ENCODE measurements at places on chromosomes 11 and 22. TPM values are rescaled to one million over a fixed set of nuclear protein-coding genes. Genes with fewer than 3 reads are reported as not detected.
A peak's percentile ranks its signal among the peaks of the same experiment; 100 is the strongest.

DNA sequence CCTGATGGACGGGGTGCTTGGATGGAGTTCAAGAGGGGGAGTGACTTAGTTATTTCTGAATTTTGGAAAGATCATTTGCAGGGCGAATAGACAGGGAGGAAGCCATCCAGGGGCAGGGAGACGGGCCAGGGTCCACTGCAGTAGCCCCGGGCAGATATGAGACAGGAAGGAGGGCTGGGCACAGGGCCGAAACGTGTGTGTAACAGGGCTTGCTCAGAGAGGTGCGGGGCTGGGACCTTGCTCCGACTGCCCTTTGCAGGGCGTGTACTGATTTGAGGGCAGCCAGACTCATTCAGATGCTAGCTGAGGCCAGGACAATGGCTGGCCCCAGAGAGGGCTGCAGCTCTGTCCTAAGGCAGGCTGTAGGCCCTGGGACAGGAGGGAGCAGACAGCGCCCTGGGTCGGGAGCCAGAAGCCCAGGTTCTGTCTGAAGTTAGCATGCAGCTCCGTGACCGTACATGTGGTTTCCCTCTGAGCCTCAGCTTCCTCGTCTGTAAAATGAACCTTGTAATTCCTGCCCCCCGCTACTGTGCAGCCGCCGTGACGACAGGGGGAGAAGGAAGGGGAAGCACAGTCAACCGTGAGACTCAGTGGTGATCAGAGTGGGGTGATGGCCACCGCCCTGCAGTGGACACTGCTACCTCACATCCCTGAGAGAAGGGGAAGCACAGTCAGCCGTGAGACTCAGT lies 103.4 kb downstream of the PHF21B start:
- DNase-seq = no peak

DNA sequence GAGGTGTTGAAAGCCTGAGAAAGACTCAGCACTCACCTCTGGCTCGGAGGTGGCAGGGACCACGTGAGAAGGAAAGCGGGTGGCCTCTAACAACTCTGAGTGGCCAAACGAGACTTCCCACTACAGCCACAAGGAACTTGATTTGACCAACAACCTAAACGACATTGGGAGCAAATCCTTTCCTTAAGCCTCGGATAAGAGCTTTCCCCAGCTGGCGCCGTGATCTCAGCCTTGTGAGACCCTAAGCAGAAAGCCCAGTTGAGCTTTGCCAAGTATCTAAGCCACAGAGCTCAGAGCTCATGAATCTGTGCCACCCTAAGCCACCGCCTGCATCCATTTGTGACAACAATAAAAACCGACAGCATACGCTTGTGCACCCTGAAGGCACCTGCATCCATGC lies 636.0 kb downstream of the TBC1D22A start:
- DNase-seq = no peak

- DNase-seq = no peak
Measured at GRCh38 chr11:31340903-31341572, 28.5 kb downstream of the DCDC1 start.

Gene ISX
- not detected for total RNA-seq

DNA sequence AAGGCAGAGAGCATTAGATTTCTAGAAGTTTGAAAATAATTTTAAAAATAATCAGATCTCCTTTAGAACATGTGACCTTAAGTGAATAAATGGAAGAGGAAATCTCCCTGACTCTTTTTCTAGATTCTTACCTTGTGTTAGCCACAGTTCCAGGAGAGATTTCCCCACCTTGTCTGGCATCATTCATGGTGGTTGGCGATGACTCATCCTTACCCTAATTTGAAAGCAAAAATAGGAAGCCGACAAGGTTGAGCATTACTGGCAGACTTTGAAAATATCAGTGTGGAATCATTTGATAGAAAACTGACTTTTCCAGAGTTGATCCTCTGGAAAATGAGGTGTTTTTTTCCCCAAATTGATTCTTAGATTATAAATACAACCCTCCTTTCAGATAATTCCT lies 48.1 kb downstream of the CNTN5 start:
- DNase-seq = no peak

Gene TNNI2
- total RNA-seq = 1.3 TPM

DNA sequence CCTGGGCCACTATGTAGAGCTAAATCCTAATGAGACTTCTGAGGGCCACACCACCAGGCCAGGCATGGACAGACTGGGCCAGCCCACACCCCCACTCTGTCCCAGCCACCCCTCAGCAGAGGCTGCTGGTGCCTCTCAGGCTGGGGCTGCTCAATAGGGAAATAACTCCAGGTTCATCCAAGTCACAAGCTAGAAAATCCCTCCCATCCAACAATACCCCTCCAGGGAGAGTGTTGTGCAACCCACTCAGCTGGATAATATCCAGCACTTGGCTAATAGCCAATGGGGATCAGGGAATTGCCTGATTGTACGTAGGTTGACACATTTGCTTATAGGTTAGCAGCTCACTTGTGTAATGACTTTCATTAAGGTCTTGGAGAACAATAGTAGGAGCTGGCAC lies 64.1 kb upstream of the WNT11 start:
- no peak for DNase-seq

- no peak for DNase-seq
Measured at GRCh38 chr11:90840071-90840470, 617.2 kb upstream of the CHORDC1 start.

DNA sequence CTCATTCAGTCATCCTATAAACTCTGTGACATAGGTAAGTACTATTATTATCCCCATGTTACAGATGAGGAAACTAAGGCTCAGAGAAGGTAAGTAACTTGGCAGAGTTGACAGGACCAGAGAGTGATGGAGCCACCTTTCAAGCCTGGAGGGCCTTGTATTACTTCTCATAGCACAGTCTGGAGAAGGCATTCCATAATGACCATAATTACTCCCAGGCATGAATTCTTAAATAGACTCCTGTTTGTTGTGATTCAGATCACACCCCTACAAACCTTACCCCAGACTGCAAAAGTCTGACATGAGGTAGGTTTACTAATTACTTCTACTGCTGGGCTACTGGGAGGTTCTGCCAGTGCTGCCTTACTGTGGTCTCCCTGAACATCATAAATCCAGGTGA lies 77.0 kb downstream of the CD44 start:
- no peak for DNase-seq

GRCh38 chr11:102134597-102134996 lies 24.4 kb downstream of the YAP1 start:
- no peak for DNase-seq

Gene USH1C
- 0.72 TPM for total RNA-seq

- DNase-seq = no peak
Measured at GRCh38 chr11:124717421-124717785, 22.3 kb upstream of the NRGN start.

DNA sequence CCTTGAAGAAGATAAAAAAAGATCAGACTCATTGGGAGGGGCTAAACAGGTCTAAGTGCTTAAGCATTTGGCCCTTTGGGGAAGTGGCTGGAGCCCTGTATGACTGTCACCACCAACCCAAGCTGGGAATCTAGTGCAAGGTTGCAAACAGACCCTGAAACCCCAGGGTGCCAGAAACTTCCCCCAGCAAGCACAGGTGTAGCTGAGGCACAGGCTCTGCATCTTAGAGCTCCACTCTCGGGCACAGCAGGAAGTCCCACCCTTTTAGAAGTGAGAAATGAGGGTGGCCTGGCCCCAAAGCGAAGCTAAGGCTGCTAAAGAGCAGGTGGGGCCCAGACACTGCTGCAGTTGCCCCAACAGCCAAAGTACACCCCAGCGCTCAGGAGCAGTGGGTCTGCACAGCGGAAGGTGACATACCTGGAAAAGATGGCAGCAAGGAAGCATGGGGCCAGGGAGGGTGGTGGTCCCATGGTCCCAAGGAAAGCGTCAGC lies 5.8 kb upstream of the KDM2A start:
- peak; percentile 55 for DNase-seq

Gene TRIM6
- 2.1 TPM for total RNA-seq

DNA sequence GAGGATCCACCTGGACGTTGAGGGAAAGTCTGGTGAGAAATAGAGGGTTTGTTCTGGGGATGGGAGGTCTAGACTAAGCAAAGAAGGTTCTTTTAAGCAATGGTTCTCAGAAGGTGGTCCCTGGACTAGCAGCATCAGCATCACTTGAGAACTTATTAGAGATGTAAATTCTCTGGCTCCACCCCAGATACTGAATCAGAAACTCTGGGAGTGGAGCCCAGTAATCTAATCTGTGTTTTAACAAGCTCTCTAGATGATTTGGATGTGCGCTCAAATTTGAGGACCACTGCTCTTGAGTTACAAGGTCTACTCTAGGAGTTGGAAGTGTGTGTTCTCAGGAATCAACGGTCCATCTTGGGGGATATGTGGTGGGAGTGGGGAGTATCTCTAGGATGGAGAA lies 3.3 kb upstream of the ABCG4 start:
- DNase-seq = no peak

DNA sequence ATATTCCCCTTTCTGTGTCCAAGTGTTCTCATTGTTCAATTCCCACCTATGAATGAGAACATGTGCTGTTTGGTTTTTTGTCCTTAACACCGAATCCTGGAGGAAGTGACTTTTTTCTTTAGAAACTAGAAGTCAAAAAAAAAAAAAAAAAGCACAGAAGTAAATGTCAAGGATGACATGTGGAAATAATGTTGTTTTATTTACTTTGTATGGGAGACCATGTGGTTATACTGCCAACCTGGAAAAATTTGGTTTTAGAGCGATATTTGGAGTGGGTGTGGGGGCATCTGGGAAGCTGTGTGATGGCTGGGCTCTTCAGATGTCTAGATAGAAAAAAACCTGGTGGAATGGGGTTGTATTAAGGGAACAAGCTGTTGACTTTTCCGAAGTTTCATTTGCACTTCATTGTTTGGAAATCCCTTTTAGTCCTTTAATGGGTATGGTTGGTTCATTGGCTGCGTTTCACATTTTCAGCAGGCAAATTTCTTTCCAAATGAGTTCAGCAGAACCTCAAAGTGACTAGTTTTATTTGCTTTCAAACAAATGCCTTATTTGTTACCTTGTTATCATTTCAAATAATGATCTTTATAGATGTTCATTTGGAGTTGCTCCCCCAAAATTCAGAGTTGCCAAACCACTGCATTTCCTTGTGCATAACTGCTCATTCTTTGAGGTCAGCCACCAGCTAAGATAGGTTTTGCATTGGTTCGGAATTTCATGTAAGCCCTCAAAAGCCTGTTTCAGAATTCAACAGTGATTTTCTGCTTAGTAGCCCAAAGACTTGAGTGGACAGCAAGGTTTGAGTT lies 508.2 kb downstream of the METTL15 start:
- DNase-seq = no peak

Gene SMC1B
- not detected for total RNA-seq

Gene MS4A3
- not detected for total RNA-seq

DNA sequence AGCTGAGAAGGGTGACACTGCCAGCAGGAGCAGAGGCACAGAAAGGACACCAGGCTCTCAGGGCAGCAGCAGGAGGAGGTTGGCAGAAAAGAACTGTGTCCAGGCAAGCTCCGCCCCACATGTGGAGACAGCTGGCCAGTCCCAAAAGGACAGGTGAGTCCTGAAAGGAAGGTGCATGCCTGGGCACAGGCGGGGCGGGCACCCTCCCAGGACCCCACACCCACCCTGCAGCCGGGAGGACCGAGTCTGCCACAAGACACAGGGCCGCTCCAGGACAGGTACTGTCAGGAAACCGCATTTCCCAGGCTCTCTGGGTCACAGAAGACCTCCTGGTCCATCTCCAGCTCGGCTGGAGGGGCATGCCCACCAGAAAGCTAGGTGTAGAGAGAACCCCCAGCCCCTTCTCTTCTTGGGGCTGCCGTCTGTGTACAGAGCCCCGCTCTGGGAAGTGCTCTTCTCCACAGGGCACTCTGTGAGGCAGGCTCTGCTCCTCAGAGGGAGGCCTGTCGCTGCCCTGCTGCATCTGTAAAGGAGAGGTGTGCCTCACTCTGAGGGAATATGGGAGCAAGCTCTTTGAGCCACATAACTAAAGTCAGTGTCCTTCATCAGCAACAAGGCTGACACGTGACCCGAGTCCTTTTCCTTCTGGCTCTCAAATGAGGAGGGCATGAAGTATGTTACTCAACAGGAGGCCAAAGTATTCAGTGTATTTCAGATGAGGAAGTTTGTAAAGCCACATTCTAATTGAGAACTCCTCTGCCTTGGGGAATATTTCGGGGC lies 50.5 kb downstream of the CLTCL1 start:
- DNase-seq = no peak

DNA sequence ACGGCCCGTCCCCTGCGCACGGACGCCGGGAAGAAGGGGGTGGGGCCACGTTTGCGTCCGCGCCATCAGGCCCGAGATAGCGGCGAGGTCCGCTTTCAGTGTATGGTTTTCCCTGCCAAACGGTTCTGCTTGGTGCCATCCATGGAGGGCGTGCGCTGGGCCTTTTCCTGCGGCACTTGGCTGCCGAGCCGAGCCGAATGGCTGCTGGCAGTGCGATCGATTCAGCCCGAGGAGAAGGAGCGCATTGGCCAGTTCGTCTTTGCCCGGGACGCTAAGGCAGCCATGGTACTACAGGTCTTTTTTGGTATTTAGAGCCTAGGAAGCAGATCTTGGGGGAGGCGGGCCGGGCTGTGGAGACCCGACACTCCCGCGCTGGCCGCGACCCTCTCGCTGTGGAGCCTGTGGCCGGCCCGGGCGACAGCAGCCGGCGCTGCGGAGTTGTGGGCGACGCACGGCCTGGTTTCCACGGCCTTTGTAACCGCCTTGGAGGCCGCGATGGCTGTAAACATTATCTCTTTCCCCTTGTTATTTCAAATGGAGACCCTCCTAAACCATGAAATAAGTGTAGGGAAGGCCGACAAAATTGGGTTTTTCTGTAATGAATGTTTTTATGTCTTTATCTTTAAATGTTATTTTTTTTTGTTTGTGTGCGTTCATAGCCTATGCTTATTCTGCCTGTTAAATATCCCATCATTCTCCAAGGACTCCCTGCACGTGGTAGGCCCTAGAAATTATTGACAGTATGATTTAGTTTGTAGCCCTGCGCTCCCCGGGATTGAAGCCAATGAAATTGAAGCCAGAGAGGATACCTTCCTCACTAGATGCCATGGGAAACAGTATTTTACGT lies at the start of gene AASDHPPT:
Gene AASDHPPT, plus strand, starts transcription at position 54 of the 847 bp plus-strand sequence. Its CDS starts 49 bp downstream, at position 103.
- DNase-seq = no peak

DNA sequence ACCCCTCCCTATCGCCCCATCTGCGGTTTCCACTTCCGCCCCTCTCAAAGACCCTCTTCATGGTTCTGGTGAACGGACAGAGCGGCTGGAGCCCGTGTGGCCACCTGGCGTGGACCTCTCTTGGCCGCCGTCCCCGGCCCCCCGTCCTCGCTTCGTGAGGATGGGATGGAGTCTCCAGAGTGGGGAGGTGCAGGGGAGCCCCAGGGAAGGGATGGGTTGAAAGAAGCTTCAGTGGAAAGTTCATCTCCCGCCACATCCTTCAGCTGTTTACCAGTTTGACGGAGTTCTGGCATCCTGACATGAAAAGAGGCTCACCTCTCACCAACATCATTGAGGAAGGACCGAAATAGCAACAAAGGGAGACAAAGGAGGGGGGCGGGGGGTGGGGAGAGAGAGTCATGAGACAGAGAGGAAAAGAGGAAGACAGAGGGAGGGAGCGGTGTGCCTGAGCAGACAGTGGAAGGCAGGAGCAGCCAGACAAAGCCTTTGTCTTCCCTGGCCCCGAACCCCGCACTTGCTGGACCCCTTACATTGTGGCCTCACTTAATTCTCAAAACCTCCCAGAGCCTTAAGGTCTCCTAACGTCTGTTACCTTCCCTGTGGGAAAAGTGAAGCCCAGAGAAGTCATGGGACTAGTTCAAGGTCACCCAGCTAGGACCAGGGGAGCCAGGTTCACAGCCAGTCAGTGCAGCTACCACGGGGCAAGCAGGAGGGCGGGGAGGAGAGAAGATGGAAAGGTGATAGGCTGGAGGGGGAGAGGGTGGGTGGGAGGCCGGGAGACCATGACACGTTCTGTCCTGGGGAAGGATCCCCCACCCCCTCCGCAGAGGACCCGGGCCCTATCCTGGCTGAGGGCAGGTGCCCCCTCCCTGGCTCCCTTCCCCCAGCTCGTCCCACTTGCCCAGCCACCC lies 54.9 kb downstream of the CD6 start:
- no peak for DNase-seq

GRCh38 chr11:125410091-125410490 lies 86.0 kb downstream of the FEZ1 start:
- DNase-seq = no peak

All from chondrocyte (in vitro differentiated cells).